Fibroblast of skin of right quadriceps (primary cell): ENCODE measurements at places on chromosomes 16 and 17.
A peak's percentile ranks its signal among the peaks of the same experiment; 100 is the strongest.

DNA sequence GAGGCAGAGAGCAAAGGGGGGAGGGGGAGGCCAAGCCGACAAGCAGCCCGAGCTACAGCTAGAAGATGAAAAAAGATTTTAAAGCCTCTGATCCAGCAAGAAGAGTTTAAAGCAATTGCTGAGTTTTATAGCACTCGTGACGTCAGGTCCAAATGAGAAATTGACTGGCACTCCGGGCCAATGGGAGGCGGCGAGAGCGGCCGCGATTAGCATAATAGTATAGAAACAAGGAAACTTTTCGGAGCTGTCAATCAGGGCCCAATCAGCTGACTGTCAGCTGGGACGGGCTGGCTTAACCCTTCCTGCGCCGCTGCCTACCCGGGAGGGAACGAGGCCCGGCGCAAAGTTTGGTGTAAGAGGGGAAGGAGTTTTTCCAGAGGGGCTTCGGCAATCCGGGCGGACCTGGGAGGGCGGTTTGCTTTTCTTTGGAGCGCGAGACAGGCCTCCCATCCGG lies at the start of gene MAF:
Gene MAF (minus strand): TSS at position 100 of the 454 bp plus-strand sequence. CDS start 835 bp downstream, outside the sequence.
- peak; percentile 75 for DNase-seq

GRCh38 chr17:44362949-44363612 lies 572 bp downstream of the FAM171A2 start:
- no peak for DNase-seq

DNA sequence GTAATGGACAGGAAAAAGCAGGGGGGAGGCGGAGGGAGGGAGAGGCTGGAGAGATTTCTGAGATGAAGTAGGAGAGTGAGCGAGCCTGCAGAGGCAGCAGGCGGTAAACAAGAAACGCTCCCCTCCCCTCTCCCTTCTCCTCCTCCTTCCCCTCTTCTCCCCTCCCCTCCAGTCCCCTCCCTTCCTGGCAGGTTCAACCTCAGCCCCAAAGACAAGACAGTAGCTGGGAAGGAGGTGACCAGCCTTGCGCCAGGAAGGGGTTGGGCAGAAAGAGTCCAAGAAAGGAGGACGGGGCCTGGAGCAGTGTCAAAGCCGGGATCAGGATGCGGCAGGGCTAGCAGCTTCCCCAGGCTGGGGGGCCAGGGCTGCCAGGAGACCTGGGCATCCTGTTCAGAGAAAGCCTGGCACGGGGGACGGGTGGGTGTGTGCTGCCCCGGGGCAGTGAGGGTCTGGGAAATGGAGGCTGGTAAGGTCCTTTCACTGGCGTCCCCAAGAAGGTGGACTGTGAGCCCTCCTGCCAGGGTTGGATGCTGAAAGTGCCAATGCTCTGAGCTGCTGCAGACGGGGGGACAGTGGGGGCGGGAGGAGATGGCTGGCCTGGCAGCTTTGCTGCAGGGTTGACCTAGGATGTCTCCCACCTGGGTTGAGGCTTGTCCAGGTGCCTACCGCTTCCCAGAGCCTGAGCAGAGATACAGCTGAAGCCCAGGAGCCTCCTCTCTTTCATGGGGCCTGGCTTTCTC lies 261.6 kb upstream of the TNRC6C start:
- DNase-seq = no peak

DNA sequence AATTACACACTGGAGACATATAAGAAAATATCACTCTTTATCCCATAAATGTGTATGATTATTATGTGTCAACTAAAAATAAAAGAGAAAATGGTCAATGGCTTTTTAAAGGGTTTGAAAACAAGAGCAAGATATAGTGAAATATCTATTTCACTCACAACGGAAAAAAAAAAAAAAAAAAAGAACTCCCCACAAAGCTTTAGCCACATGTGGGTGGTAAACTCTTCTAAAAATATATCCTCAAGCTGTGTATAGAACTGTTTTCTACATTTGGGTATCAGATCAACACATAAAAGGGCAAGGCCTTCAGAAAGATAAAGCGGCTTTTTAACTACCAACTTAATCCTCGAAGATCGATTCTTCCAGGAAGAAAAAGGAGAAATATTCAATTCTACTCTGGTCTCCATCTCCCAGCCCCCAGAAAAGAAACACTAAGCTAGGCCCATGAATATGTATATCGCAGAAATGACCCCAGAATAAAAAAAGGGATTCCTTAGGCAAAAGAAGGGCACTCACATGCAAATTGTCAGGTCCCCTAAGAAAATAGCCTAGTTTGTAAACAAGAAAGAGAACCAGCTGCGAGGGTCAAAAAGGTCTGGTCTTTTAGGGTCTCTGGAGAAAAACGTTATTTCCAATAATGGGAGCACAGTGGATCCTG lies 4.4 kb downstream of the LITAF start:
- no peak for DNase-seq

DNA sequence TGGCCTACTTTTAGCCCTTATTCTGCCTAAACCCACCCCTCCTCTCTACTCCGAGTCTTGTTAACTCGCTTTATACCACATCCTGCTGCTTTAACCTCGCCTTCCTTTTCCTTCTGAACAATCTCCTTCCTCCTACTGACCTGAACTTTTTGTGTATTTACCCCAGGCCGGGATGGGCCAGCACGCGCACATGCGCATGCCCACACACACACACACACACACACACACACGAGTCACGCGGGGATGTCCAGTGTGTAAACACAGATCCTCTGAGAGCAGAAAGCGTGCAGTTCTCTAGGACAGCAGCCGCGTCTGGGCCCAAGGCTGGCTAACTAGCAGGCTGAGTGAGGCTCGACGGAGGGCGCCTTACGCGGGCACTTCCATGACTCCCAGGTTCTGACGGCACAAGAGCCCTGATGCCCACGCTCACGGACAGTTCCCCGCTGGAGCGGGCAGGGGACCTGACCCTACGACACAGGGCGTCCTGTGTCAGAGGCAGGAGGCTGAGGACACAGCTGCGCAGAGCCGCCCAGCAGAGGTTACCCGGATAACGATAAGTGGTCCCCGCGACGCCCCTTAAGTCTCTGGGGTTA lies 610 bp downstream of the PIK3R5 start:
- DNase-seq = no peak

DNA sequence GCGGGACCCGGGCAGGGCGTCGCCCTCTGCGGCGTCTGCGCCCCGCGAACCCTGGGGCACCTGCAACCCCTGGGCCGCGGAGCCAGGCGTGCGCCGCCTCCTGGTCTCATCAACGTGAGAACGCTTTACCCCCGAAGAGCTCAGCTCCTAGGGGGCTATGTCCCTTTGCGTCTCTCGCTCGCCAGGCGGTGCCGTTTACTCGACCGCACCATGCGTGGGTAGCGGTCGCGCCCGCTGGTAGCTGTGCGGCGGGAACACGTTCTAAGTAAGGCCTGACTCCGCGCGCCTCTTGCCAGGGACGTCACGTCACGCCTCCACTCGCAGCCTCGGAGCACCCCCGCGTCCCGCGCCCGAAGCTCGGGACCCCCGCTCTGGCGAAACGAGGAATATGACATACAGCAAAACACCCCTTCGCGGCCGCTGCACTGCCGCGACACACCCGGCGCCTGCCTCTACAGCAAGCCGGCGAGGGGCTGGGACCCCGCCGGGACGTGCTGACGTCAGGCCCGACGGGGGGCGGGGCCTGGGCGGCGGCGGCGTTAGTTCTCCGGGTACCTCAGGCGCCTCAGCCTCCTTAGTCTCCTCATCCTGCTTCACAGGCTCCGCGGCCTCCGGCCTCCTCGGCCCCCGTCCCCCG lies at the start of gene RAB11FIP3:
Gene RAB11FIP3 (plus strand): TSS at position 568 of the 637 bp plus-strand sequence. CDS start 358 bp downstream, outside the sequence.
- DNase-seq = peak; percentile 82

DNA sequence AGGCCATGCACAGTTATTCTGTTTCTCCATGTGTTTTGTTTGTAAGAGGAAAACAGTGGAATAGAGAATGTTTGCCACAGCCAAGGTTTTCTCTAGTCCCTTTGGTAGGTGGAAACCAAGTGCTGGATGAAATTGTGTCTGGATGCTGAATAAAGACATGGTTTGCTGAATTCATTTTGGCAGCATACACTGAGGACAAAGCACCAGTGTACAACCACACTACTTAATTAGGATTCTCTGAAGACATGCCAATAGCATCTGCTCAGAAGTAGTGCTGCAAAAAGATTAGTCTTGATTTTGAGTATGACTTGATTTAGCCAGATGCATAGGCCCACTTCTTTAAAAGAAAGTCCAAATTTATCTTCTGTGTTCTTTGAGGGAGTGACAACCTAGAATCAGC lies 230.5 kb upstream of the CACNG5 start:
- no peak for DNase-seq

DNA sequence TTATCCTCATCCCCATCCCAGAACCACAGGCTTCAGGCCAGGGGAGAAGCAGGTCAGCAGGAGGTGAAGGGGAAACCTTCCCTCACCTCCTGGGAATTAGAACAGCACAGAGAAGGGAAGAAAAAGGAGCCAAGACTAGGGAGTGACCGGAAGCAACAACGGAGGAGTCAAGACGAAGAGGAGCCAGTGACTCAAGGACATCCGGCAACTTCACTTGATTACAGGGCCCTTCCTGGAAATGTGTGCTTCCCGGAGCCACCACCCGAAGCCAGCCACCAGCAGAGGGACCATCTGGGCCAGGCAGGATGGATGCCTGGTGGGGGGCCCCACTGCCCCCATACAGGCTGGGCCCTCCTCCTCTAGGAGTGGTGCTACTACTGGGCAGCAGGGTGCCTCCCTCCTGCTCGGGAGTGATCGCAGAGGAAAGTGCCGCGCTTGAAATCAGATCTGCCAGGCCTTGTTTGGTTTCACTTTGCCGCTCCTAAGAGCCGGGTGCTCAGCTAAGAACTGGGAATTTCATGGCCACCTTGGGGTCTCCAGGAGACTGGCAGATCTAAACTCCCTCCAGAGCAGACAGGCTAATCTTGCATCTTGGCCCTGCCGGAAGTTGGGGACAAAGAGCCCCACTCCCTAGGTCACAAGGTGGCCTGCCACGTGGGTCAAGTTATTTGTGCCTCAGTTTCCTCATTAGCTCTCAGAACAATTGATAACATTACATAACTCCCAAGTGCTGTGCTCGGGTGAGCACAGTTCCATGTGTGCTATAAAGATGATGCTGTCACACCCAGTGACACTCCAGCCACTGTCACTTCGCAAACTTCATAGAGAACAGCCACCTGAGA lies 6.6 kb downstream of the CDC42EP4 start:
- peak; percentile 84 for DNase-seq

- DNase-seq = no peak
These were observed 39.5 kb downstream of the RCVRN start for GRCh38 chr17:9865586-9865985.
